EH (cell line): ENCODE measurements at places on chromosomes 12 and 14.

DNA sequence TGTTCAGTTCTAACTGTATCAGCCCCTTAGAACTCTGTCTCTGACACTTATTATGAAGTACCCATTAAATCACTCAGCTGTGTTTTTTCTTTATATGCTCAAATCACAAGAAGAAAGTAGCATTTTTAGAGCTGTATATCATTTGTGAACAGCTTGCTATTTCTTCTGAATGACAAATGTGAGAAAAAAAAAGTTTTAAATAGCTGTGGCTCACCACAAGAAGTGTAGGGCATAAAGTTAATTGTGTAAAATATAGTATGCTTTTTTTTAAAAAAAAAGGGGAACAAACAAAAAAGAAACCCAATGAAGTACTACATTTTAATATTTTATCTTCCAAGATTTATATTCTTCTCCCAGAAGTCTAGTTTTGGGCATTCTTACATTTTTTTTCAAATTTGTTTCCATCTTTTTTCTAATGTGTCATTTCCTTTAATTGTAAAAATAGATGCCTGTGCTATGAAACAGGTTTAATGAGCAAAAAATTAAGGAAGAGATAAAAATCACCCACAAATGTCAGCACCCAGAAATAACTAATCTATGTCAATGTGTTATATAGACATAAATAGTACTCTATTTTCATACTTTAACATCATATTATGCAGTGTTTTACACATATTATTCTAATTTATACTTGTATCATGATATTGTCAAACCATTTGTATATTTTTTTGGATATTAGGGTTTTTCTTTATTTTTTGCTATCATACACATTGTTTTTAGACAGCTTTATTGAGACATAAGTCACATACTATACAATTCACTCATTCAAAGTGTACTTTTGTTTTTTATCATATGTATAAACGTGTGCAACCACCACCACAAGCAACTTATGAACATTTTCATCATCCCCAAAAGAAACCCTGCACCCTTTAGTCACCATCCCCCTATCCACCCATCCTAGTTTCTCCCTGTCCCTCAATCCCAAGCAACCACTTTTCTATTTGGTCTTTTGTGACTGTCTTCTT, 22.4 kb upstream of the LRRK2 start:
- DNase-seq = no peak

GRCh38 chr12:119204131-119204530, 25.4 kb downstream of the HSPB8 start:
- DNase-seq = no peak

- DNase-seq = no peak
Measured at GRCh38 chr14:104786091-104786586, 9.4 kb downstream of the AKT1 start.

- DNase-seq = peak; percentile 96
Measured at GRCh38 chr14:20682435-20683124, 1.8 kb upstream of the RNASE4 start.
